NCI-H524 (cell line): ENCODE measurements at places on chromosomes 11 and 22.

DNA sequence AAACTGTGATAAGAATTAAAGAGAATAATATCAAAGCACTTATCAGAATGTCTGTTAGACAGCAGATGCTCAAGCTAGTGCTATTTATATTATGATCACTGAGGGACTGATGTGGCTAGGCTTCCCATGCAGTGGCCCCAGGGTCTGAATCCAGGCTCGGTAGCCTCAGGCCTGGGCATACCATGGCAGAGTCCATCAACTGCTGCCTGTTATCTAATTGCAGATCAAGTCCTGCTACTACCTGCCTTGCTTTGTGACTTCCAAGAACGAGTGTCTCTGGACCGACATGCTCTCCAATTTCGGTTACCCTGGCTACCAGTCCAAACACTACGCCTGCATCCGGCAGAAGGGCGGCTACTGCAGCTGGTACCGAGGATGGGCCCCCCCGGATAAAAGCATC, 57.5 kb downstream of the TIMP3 start:
- DNase-seq = no peak

- DNase-seq = no peak
These were observed 171.2 kb downstream of the OPCML start for GRCh38 chr11:133360860-133361688.

DNA sequence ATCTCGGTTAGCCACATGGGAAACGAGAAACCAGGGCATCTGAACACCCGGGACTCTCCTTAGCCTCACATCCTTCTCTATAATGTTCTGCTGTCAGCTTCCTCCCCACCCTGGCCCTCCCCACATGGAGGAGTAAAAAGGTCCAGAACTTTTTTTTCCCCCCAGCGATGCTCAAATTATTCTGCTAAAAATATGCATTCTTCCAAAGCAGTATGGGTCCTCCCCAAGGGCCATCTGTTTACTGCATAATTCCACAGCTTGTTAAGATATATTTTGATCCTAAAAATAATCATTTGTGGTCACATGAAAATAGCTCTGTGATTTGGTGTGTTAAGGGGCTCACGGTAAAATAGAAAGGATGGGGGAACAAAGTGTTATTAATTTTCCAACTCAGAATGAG, 281.5 kb upstream of the NARS2 start:
- DNase-seq = no peak

DNA sequence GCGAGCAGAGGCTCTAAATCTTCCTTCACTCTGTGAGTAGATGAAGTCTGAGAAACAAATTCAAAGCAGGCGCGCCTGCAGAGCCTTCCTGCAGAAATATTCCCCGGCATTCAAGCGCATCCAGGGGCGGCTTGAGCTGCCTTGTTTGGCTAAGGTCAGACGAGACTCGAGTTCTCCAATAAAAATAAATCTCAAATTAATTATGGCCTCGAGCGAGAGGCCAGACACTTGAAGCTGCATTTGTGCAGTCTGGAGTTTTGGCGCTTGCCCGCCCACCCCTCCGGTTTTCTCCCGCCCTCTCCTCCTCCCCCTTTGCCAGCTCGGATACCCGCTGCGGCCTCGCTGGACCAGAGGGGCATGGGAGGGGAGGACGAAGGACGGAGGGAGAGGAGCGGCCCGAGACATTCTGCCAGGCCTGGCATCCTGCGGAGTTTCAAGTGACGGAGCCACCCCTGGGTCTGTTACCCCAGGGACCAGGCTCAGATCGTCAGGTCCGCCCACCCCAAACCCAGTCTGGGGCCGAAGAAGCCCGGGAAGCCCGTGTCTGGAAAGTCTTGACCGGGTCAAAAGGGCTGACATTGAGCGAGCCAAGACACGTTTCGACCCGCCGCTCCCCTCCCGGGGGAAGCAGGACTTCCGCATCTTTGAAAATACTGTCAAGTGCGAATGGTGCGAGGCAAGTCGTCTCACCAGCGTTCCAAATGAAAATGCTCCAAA, 3.8 kb upstream of the FLI1 start:
- peak; percentile 26 for DNase-seq

- no peak for DNase-seq
These were observed 101.3 kb downstream of the TBC1D22A start for GRCh38 chr22:46863794-46864193.
